ENCODE measurements at places on chromosomes 2 and 18.

DNA sequence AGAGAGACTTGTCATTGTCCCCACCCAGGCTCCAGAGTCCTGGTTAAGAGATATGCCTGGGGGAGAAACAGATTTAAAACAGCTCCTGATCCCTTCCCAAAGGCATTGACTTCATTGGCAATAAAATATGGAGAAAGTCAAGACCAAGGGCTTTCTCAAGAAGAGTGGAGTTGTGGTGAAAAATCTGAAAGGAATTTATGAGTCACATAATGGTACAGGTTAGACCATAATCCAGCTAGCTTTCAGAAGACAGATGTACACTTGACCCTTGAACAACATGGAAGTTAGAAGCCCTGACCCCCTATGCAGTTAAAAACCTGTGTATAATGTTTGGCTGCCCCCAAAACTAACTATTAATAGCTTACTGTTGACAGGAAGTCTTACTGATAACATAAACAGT, 599.1 kb upstream of the SOX11 start:
- DNase-seq: no peak

DNA sequence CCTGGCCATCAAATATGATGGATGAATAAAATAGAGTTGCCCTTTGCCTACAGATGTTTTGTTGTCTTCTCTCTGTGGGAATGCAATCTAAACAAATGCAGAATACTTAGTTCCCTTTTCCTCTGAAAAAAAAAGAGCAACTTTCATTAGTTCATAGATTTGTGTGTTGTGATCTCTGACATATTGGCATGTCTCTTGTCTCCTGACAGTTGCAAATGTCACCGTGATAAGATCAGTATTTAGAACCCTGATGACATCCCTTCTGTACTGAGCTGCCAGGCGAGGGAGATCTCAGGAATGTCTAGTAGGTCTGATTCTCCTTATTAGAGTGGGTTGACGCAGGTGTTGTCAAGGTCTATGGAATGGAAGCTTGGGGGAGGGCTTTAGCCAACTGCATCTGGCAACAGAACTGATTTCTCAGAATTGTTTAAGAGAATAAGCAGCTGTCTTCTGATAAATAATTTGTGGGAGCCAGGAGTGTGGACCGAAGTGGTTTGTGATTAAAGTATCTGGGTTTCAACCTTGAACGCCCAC, 130.4 kb downstream of the GALR1 start:
- no peak for DNase-seq

GRCh38 chr2:128783193-128783671, 464.6 kb upstream of the HS6ST1 start:
- no peak for DNase-seq

- DNase-seq: no peak
These were observed 126.5 kb downstream of the INO80D start for GRCh38 chr2:205959521-205959920.

- DNase-seq: no peak
These were observed 134.3 kb upstream of the DSEL start for GRCh38 chr18:67650686-67651385.

- DNase-seq: no peak
These were observed 64.5 kb upstream of the LAPTM4A start for GRCh38 chr2:20115902-20116301.

DNA sequence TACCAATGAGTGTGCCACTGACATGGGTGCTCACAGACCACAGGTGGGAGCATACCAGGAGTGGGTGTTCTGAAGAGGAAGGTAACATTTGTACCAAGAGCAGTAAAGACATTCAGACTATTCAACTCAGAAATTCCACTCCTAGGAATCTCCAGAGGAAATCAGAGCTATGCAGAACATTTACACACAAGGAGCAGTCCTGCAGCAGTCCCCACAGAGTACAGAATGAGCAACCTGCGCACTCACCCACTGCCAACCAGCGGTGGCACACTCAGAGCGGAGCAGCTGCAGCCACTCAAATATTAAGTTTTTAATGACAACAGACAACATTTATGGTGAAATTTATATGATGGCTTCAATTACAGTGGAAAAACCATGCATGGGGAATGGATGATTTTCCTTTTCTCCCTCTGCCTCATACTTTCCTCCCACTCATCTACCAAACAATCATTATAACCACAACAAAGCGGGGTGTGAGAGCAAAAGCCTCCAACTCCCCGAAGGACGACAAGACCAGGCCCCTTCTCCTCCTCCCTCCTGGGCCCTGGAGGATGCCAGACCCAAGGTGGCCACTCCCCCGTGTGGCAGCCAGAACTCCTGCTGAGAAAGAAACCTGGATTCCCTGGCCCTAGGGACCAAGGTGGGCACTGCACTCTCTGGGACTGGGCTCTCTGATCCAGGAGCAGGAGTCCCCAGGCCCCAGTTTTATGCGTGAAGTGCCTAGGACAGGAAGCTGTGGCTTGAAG, 5.4 kb downstream of the HS6ST1 start:
- no peak for DNase-seq

DNA sequence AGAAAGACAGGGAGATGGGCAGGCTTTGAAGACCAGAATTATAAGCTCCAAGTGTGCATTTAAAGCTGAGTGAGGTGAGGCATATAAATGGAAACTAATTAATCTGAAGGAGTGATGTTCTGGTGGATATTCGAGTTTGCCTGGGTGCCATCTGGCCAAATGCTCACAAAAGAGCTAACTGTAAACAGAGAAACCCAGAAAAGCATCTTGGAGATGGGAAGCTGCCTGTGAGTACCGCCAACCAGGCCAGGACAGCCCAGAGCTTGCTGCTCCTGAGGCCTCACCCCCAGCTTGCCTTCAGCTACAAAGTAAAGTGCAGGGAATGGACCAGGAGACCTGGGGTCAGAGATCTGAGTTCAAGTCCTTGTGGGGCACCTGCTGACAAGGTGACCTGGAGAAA, 446.1 kb upstream of the MYT1L start:
- DNase-seq: no peak

- DNase-seq: no peak
These were observed 3.2 kb upstream of the ENOSF1 start for GRCh38 chr18:715626-716025.

- DNase-seq: no peak
These were observed 34.5 kb upstream of the ARL5A start for GRCh38 chr2:151862700-151863099.

DNA sequence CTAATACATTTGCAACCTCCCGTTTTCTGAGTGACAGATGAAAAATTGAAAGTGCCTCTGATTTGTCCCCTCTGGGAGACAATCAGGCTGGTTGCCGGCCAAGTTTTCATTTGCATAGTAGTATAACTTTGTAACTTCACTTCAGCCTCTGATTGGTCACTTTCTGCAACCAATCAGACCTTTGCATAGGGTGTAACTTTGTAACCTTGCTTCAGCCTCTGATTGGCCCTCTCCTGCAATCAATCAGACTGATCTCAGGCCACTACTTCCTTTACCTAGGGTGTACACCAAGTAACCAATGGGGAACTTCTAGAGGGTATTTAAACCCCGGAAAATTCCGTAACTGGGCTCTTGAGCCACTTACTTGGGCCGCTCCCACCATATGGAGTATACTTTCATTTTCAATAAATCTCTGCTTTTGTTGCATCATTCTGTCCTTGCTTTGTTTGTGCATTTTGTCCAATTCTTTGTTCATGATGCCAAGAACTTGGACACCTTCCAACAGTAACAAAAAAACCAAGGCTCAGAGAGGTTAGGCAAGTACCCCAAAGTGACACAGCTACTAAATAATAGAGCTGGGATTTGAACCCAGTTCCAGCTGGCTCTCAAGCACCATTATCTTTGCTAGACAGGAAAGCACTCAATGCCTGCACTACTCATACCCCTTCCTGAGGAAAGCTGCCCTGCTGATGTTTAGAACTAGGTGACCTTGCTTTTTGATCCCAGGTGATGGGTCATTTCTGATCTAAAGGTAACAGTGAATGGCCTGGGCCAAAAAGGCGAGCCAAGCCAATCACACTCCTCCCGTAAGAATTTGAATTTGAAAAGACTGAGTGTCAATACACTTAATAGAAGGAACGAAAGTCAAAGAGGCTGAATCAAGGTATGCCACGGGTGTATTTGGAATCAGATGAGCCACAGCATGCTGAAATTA, 10.9 kb upstream of the MYOM1 start:
- no peak for DNase-seq

DNA sequence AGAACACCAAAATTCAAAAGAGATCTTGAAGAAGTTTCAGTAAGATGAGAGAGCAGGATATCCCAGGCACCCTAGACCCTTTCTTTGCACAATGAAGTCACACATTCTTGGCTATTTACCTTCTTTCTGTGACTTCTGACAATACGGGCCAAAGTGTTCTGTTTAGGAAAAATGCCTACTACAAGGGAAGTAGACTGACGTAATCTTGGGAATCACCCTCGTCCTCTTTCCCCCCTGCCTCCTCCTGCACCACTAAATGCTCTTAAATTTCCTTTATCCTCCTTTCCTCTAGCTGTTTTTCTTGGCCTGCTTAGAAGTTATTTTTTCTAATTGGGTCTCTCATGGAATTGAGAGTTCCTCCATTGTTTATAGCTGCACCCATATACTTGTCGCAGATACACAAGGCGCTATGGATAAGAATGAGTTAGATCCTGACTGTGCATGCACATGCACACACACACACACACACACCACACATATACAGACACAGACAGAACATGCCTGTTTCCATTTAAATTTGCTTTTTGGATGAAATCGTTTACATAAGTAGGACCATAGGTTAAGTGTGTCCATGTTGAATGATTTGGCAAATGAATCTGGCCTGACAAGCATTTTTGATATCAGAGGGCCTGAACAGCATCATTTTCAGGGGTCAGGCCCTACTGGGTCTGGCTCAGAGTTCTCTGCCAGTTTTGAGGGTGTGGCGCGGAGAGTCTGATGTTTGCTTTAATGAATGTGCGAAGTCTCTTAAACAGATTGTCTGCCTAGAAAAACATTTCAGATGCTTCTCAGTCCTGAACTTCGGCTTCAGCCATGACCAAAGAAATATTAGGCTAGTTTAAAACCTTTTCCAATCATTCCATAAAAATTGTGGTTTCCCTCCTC, 131.9 kb upstream of the NT5C1B start:
- no peak for DNase-seq

DNA sequence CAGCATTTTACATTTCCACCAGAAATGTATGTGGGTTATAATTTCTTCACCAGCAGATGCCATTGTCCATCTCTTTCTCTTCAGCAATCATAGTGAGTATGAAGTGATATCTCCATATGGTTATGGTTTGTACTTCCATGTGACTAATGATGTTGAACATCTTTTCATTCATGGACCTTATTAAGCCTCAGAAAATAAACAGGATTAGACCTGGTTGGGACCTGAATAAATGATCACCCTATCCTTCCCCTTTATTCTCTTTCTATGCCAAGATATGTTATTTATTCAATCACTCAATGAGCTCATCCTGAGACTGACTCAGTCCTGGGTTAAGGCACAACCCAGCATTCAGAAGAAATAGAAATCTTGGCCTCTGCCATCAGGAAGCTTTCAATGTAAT, 86.6 kb downstream of the ANTXR1 start:
- DNase-seq: no peak

GRCh38 chr2:212595036-212595654, 56.5 kb upstream of the ERBB4 start:
- no peak for DNase-seq

- no peak for DNase-seq
These were observed 51.7 kb upstream of the CCDC85A start for GRCh38 chr2:56132138-56132537.

GRCh38 chr2:71721362-71721665, 268.0 kb downstream of the DYSF start:
- DNase-seq: no peak

DNA sequence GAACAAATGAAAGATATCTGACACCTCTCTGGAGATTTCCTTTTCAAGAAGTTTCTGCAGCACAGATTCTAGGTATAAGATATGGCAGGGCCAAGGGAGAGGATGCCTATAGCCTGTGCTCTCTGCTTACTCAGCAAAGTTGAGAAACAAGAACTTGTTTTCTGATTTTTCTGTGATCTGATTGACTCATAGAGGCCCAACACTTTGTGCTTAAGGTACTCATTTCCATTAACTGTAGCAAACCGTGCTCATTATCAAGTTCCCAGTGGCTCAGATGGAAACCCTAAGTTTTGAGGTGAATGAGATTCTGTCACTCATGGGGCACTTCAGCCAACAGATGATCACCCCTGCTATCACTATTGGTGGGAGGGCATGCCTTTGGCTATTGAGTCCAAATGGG, 124.3 kb downstream of the SP100 start:
- no peak for DNase-seq

DNA sequence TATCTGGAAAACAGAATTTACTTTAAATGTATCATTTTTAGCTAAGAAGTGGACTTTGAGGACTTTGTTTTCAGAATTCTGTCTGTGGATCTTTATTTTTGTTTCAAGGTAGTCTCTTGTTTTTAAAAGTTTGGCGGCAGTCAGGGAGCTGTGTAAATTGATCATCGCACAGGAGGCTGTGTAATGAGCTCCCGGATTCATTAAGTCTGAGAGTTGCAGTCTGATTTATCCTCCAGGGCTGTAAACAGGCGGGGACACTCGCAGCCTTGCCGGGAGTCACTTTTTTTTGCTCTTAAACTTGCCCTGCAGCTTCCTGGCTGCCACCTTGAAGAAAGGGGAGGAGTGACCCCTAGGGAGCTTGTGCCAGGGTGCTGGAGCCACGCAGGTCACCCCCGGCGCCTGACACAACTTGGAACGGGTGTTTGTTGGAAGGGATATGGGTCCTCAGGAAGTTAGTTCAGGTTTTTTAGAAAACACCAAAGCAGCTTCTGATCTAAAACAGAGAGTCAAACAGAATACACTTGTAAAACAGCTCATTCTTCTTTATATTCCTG, 76.2 kb downstream of the DCDC2C start:
- DNase-seq: peak; percentile 26

- no peak for DNase-seq
These were observed 33.1 kb upstream of the HDAC4 start for GRCh38 chr2:239433777-239434403.

- no peak for DNase-seq
These were observed 119.4 kb downstream of the GREB1L start for GRCh38 chr18:21361307-21361880.

- no peak for DNase-seq
These were observed 373 bp upstream of the MTHFD2 start for GRCh38 chr2:74198023-74198460.

- no peak for DNase-seq
These were observed 231.1 kb downstream of the MREG start for GRCh38 chr2:215782295-215782694.

DNA sequence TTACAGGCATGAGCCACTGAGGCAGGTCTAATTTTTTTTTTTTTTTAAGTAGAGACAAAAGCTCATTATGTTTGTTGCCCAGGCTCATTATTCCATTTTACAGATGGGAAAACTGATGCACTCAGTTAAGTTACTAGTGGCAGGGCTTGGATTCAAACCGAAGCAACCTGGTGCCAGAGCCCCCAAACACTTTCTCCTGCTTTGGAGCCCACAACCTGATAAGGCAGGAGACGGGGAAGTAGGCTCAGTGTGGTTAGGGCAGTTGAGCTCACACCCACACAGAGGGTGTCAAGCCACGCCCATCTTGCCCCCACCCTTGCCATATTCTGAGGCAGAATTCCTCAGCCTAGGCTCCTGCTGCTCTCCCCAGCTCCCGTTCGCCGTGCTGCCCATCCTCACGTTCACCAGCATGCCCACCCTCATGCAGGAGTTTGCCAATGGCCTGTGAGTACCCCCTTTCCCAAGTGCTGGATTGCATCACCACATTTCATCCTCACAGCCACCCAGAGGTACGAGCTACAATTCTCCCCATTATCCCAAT, 5.8 kb upstream of the CTDSP1 start:
- DNase-seq: no peak

- no peak for DNase-seq
These were observed 14.3 kb upstream of the ITGA6 start for GRCh38 chr2:172412984-172413492.

Data from WERI-Rb-1 (cell line).